ENCODE measurements at places on chromosomes 3 and 15.

DNA sequence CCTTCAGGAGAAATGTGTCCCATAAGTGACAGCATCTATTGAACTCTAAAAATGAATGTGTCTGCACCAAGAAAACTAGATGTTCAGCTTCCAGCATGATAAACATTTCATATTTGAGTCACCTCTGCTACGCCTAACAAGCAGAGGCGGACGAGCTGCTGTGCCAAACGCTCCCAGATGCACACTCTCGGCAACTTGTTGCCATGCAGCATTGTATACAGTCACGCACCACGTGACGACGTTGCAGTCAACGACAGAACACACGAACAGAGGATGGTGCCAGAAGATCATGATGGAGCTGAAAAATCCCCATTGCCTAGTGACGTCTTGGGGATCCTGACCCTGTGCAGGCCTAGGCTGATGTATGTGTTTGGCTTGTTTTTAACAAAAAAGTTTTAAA lies 137.5 kb downstream of the XXYLT1 start:
- DNase-seq, result peak; percentile 91

DNA sequence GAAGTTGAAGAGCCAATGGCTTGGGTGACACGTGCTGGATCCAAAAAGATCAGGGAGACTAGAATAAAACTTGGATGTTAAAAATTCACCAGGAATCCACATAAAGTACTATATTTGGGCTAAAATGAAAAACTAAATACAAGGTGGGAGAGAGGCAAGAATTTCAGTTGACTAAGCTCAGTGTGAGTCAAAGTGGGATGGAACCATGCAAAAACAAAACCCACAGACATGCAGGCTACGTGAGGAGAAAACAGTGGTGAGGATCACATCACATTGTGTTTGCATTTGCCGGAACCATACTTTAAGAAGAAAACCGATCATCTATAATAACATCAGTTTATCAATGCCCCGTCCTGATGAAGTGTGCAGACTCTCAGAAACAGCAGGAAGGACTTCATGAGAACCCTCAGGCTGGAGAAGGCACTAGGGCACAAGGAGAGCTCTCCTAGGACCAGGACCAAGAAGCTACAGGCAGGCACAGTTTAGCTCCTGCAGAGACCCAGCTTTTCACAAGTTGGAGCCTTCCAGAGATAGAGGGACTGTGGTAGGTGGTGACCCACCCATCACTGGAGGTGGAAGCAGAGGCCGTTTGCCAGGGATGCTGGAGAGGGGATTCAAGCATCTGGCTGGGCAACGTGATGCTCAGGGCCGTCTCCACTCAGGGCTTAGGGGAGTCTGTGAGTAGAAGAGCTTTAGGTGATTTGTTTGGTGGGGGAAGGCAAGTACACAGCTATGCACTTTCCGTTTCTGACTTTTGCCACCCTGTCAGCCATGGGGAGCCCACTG lies 29.0 kb upstream of the NR2E3 start:
- DNase-seq, result no peak

- peak; percentile 48 for DNase-seq
These were observed 1.5 kb downstream of the C2CD4A start for GRCh38 chr15:62068071-62068809.

DNA sequence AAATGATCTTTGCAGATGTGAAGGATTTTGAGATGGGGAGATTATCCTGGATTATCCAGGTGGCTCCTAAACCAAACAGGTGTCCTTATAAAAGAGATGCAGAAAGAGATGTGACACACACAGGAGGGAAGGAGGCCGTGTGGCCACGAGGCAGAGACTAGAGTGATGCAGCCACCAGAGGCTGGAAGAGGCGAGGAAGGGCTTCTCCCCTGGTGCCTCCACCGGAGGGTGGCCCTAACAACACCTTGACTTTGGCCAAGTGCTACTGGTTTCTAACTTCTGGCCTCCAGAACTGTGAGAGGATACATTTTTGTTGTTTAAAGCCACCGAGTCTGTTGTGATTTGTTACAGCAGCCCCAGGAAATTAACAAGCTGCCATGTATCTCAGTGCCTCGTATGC lies 127.1 kb downstream of the ASB7 start:
- no peak for DNase-seq

All from muscle of leg (tissue), 16 donors.